ENCODE measurements at places on chromosomes 7 and 10. TPM values are rescaled to one million over a fixed set of nuclear protein-coding genes. Genes with fewer than 3 reads are reported as not detected.

The GATA3 gene
- 0.18 TPM for polyA plus RNA-seq

DNA sequence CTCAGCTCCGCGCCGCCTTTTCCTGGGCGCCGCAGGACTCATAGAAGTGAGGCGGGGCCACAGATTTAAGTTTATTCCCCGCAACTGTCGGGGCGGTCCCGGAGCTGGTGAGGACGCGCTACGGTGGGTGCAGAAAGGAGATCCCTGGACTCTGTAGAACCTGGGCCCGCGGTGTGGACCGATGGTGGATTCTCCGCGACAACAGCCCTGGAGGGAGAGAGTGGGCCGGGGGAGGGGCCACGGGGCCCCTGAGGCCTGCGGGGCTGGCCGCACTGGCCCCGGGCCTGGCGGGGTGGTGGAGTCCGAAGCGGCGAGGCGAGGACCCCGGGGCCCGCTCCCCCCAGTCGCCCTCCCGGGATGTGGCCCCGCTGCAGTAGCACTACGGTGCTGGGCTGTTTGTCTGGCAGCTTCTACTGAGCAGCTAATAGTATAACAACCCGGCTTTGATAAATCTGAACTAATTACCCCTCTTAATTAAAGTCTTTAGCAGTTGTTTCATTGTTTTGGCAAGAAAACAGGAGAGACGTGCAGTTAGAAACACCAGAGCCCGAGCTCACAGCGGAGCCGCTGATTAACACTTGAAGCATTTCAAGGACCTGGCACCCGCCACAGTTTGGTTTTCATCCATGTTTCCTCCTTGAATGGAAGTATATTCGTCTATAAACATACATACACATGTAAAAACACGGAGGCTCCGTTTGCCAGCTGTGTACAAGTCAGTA, 4.2 kb downstream of the FEZF1 start:
- DNase-seq, result peak; percentile 34

DNA sequence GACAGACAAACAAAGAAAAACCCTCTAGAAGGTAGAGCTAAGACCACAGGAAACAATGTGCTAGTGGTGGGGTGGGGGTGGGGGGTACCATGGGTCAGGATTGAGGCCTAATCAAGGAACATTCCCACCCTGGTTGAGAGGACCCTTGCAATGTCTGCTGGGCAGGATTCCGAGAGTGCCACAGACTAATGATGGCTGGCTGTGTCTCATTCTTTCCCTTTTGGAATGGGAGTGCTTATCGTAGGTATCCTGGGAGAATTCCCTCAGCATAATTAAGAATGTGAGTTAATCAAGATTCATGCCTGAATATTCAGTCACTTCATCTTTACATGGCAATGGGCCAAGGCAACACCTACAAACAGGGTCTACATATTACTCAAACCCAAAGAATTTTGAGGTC, 14.7 kb upstream of the MTPN start:
- DNase-seq, result no peak

The ACTL6B gene
- 0.25 TPM for polyA plus RNA-seq

DNA sequence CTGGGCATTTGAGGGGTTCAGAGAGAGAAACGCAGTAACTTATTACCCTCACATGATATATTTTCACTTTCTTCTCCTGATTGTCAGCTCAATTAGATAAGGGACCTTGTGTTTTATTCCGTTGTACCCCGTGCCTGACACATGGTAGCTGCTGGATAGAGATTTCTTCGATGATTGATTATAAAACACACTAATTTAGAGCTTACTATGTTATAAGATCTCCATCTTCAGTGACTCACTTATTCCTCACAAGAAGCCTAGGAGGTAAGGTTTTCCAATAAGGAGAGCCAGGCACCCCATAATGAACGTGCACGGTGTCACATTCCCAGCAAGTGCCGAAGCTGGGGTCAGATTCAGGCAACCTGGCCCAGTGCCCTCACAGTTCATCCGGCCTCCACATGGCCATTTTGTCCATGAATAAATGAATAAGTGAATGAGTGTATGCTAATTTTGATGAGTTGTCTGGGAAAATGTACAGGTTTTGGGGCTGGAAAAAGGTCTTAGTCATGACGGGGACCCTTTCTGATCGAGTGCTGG, 138.1 kb upstream of the CDCA7L start:
- peak; percentile 40 for DNase-seq

- DNase-seq, result peak; percentile 53
These were observed 134.1 kb downstream of the LRMDA start for GRCh38 chr10:75565286-75566251.

DNA sequence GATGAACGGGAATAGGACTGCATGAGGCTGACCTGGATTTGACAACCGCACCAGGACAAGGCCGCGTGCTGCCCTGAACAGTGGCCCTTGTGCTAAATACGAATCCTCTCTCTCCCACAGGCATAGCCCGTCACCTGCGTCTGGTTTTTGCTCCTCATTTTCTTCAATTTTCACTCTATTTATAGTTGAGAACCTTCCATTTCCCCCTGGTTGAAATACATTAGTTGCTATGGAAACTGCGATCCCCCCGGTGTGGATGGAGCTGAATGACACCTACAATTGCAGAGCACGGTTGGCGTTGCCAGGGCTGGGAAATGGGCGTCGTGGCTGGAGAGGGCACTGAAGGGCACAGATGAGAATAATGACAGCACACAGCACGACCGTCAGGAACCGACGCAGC, 158.6 kb upstream of the PITRM1 start:
- DNase-seq, result no peak

The SNX8 gene
- polyA plus RNA-seq, result 12.4 TPM

DNA sequence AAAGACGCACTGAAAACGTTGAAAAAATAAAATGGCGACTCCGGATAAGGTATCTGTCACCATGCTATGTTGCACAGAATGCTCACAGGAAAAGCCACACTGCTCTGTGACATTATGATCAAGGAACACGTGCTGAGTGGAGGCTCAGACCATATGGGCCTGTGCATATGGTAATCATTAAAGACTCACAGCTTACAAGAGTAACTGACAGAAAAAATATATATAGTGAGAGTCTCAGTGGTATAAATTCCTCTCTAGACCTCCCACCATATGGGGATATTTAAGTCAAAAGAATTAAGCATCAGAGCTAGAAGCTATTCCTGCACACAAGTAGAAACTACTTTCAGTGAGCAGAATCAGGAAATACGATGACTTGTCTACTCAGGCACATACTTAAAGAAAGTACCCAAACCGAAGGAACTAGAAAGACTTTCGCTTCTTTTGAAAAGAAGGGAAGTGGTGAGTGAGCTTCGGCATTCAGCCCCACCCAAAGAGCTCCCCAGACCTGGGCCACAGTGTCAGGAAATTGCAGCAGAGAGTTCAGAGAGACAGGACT, 65.1 kb upstream of the MPP7 start:
- no peak for DNase-seq

DNA sequence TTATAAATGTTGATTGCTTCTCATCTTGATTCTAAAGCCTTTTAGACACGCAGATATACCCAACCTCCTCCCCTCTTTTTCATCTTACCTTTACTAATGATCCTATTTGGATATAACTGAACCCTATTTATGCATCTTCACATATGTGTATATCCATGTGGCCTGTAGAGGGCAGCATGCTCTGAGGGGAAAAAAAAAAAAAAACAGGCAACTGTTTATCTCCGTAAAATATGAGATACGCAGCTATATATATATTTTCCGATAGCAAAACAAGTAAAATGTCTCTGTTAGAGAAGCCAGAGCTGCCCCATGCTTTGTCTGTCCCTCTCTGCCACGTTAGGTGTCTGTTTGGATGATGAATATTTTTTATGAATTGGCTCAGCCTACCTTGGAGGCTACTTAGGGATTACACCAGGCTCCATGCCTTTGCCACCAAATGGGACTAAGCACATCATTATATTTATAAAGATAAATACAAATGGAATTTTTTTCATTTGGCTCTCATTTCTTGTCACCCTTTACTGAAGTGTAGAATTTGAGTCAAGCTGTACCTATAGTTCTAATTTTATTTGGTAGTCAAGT, 174.8 kb upstream of the FZD1 start:
- peak; percentile 70 for DNase-seq

The ANKRD26 gene
- polyA plus RNA-seq, result 1.6 TPM

DNA sequence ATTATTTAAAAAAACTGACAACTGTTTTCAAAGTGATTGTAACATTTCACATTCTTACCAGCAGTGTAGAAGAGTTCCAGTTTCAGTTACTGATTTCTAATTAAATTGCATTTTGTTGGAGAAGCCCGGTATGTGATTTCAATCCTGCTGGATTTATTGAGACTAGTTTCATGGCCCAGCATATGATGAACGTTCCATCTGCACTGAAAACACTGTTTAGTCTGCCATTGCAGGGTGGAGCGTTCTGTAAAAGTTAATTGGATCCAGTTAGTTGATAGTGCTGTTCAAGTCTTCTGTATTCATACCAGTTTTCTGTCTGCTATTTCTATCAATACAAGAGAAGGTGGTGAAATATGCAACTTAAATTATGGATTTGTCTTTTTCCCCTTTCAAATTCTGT, 37.3 kb upstream of the CCNY start:
- no peak for DNase-seq

DNA sequence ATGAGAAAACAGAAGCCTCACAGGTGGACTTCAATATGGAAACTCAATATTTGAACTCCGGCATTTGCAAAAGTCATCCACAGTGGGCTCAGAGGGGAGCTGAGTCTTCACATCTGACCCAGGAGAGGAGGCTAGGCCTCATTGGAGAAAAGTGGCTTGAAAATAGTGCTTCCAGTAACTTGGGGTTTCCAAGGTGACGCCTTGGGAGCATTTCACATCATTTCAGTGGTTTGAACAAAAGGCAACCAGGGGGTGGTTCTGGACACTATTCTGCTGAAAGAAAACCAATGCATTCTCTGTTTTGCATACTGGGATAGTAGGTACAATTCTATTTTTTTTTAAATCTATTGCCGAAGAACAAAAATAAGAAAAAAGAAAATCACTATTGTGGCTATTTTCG, 599.2 kb upstream of the POM121L12 start:
- DNase-seq, result no peak

- no peak for DNase-seq
These were observed 164.8 kb downstream of the MAGI2 start for GRCh38 chr7:79288655-79289054.

DNA sequence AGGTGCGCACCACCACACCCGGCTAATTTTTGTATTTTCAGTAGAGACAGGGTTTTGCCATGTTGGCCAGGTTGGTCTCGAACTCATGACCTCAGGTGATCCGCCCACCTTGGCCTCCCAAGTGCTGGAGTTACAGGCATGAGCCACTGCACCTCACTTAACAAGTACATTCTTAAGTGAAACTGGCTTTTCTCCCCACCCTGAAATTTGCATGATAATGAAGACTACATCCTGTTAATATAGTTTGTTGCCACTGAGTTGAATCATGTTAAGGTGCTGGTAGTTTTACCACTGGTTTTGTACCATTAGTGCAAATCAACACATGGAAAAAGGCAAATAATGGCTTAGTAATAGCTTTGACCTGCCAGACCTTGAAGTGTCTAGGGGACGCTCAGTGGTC, 62.2 kb downstream of the MPLKIP start:
- DNase-seq, result no peak

DNA sequence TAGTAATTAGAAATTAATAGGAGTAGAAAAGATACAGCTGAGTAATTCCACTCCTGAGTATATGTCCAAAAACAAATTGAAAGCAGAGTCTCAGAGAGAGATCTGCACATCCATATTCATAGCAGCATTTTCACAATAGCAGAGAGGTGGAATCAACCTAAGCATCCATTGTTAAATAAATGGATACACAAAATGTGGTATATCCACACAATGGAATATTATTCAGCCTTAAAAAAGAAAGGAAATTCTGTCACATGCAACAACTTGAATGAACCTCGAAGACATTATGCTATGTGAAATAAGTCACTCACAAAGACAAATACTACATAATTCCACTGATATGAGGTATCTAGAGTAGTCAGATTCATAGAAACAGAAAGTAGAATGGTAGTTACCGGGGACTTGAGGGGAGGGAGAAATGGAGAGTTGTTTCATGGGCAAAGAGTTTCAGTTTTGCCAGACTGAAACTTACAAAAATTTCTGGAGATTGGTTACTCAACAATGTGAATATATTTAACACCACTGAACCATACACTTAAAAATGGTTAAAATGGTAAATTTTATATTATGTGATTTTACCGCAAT, 18.4 kb downstream of the VTI1A start:
- no peak for DNase-seq

- DNase-seq, result no peak
These were observed 64.8 kb upstream of the SEPHS1 start for GRCh38 chr10:13412894-13413293.

DNA sequence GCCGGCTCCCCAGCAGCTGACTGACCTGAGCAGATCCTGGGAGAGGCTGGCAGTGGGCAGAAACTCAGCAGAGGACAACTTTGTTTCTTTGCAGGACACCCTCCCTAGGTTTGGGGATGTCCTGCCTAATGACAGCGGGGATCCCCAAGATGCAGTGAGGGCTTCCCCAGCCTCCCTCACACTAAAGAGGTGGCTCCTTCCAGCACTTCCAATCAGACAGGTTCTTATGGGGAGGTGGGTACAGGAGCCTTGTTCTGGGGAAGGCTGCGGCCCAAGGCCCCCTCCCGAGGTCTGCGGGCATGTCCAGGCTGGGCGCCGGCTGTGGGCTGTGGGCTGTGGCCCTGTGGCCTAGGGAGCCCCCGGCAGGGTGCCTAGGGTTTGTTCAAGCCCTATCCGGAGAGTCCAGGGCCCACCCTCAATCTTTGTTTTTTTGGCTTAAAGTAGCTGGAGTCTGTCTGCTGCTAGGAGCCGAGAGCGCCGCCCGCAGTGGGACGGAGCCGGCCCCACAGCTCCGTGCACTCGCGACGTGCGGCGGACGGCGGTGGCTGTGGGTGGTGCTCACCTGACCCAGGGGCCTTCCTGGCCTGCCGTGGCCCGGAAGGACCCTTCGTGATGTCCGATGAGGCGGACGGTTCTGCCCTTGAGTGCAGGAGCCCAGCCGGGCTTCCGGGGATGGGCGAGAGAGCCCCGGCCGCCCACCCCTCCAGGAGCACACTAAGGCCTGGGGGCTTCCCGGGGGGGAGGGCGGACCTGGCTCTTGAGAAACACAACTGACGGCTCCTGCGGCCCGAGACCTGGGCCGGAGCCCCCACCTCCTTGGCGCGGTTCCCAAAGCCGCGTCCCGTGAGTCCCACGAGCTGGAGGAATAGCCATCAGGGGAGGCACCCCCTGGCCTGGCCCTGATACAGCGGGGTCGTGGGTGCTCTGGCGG, 57.2 kb downstream of the PDGFA start:
- no peak for DNase-seq

DNA sequence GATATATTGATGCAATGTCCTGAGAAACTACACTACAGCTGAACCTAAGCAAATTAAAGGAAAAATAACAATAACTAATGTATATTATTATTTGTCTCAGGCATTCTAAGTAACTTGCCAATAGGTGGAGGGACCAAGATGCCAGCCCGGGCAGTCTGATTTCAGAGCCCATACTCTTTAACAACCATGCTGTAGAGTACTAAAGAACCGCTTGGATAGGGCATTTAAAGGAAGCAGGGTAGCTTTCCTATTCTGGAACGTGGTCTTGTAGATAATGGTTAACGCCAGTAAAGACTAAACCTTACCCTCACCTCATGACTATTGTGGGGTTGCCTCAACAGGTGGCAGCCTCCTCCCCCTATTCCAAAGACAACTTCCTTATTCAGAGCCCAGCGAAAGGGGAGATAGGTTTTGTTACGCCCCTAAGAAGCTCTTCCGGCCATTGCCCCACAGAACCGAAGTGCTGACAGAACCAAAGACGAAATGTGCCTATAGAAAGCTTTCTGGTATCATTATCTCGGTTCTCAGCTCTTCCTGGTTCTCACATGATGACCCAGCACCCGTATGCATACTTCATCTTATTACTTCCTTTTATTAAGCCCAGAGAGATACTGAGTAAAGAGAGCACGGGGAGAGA, 707 bp upstream of the C1GALT1 start:
- DNase-seq, result peak; percentile 50

- DNase-seq, result peak; percentile 85
These were observed 24.6 kb downstream of the VSIR start for GRCh38 chr10:71748671-71749191.
